ENCODE measurements at places on chromosomes 13 and 19.

GRCh38 chr19:48961051-48961649, 4.0 kb upstream of the FTL start:
- no peak for DNase-seq

- no peak for DNase-seq
Observed at GRCh38 chr13:67086260-67086659, 143.9 kb downstream of the PCDH9 start.

- DNase-seq: no peak
Observed at GRCh38 chr19:38763795-38764220, 9.5 kb downstream of the LGALS7 start.

DNA sequence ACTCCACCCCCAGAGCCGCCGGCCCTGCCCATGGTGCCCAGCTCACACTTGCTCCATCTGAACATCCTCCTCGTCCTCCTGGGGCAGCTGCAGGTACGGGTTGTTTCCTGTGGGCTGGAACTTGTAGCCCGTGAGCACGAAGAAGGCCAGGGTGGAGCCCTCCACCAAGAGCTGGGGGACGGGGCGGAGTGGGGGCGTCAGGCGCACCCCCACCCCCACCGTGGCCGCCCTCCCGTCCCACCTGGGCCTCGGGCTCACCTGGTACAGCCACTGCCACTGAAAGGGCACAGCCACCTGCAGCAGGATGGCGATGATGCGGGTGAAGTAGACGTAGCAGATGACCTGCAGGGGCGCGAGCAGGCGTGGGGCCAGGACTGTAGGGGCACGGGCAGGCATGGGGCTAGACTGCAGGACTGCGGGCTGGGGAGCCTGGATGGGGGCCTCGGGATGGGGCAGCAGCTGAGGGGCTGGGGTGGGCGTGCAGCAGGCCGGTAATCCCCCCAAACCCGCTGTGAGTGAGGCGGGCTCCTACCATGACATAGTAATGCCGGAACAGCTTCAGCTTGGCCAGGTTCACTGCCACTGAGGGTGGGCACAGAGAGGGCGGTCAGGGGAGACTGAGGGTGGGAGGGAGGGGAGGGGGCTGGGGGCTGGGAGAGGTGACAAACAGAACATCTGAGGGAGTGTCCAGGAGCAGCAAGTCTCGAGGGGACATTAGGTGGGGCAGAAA, 6.3 kb downstream of the GPR108 start:
- no peak for DNase-seq

DNA sequence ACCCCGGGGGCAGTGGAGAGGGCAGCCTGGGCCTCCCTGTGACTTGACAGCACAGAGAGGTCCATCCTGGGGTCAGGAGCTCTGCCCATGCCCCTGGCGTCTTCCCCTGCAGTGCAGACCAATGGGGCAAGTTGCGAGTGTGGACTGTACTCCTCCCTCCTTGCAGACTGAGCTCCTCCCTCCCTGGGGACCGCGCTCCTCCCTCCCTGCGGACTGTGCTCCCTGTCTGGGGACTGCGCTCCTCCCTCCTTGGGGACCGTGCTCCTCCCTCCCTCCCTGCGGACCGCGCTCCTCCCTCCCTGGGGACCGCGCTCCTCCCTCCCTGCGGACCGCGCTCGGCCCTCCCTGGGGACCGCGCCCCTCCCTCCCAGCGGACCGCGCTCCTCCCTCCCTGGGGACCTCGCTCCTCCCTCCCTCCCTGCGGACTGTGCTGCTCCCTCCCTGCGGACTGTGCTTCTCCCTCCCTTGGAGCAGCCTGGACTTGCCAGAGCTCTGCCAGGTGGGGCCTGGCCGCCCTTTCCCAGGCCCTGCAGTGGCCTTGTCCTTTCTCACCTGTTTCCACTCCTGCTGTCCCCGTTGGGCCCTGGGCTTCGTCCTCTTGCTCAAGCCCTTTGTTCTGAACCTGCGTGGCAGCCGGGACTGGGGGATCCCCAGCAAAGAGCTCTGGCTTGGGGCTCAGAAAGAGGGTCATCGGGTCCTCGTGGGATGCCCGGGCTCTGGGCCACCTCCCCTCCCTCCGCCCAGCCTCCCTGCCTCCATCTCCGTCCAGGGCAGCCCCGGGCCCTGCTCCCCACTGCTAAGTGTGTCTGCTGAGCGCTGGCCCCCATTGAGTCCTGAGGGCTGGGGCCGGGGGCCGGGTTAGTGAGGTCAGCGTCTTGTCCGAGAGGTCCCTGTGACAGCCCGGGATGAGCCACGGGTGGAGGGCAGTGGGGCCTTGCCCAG, 6.8 kb downstream of the GAMT start:
- DNase-seq: no peak

- DNase-seq: peak; percentile 83
Observed at GRCh38 chr19:1507763-1508506, 4.9 kb downstream of the ADAMTSL5 start.

DNA sequence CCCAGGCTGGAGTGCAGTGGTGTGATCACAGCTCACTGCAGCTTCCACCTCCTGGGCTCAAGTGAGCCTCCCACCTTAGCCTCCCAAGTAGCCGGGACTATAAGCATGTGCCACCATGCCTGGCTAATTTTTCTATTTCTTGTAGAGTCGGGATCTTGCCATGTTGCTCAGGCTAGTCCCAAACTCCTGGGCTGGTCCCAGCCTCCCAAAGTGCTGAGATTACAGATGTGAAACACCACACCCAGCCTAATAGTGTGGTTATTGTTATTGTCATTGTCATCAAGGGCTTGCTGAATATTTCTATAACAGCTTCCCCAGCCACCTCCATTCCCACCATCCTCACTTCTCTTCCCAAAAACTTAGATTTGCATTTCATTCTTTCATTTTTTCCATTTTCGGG, 2.8 kb downstream of the OR2Z1 start:
- no peak for DNase-seq

- DNase-seq: no peak
Observed at GRCh38 chr19:36169084-36169760, 17.0 kb upstream of the COX7A1 start.

DNA sequence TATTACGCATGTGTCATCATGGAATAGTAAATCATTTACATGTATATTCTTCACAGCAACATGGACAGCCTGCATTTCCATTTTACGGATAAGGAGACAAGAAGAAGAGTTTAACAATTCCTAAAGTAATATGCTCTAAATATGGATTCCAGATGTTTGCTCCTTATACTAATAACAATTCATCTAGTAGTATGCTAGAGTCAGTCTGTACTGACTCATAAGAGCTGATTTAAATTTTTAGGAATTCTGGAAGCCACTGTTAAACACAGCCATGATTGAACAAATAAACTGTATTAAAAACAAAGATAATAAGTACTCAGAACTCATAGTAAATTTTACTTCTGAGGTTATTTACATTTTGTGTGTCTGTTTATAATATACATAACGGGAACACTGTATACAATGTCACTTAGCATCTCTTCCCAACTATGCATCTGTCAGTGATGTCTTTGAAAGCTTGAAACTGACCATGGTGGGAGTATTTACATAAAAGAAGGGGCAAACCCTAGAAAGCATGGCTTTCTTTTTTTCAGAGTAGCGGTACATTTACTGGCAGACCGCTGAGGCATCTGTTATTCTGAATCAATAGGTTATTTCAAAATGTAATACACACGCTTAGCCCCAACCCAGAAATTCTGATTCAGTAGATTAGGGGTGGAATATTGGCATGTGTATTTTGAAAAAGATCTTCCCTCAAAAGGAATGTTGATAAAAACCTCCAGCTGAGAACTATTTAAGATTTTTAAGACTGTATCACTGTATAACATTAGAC, 12.9 kb downstream of the ZC3H13 start:
- no peak for DNase-seq

GRCh38 chr13:73054712-73055111, 4.1 kb upstream of the KLF5 start:
- DNase-seq: no peak

DNA sequence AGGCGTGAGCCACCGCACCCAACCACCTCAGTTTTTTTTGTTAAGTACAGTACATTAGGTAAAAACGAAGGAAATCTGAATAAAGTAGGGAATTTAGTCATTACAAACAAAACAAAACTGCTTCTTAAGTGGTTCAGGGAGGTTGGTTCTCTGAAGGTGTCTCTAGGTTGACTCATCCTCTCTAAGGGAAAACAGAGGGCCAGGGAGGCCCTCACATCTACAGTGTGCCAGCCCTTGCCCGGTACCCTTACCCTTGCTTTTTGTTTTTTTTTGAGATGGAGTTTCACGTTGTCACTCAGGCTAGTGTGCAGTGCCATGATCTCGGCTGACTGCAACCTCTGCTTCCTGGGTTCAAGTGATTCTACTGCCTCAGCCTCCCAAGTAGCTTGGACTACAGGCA, 17.2 kb upstream of the JUND start:
- DNase-seq: no peak

DNA sequence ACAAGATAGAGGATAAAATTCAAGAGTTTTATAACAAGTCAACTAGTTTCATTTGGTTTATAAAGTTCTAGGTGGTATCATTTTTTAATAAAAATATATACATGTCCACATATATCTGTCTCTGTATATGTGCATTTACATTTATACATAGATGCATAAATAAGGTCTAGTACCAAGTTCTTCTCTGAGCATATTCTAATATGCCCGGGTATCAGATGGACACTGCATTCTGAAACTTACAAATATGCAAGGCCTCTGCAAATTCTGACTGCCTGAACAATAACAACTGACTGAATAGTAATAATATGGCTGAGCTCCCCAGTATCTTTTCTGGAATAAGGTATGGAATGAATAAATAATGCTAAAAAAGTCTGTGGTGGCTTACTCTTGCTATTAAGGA, 304.8 kb downstream of the KLF12 start:
- DNase-seq: no peak

DNA sequence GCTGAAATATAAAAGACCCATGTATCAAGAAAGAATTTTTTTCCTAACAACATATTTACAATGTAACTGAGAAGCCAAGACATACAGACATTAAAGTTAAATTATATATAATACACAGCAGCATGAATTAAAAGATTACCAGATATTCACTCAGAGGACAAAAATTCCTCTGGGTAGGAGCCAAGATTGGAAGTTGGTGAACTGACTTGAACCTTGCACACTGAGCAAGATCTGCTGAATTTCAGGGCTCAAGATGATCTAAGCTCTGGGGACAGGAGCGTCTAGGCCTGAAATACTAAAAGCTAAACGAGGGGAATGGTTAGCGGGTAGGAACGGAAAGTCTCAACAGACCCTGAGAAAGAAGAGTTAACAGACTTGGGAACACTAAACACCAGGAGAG, 8.5 kb downstream of the FOXO1 start:
- no peak for DNase-seq

DNA sequence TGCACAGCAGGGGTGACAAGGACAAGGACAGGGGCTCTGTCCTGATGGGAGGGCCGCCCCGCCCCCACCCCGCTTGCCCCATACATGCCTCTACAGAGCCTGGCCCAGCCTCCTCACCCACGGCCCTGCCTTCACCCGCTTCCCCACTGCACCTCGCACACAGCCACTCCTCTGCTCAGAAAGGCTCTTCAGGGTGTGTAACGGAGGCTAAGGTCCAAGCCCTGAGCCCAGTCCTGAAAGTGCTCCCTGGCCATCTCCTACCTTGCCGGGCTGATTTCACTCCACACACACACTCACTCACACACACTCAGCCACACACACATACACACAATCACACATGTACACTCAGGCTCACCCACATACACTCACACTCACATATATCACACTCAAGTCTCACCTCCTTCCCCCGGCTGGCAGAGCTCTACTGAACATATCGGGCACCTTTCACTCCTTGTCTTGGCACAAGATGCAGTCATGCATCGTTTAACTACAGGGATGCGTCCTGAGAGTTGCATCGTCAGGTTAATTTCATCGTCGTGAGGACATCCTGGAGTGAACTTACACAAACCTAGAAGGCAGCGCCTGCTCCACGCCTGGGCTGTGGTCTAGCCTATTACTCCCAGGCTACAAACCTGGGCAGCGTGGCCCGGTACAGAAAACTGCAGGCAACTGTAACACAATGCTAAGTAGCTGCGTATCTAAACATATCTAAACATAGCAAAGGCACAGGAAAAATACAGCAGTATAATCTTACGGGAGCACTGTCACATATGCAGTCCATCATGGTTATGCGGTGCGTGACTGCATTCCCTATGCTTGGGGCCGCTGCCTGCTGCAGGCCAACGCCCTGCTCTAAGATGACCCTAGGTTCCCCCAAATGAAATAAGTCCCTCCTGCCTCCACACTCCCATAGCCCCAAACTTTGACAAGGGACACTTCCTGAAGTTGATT, 13.1 kb downstream of the EPS15L1 start:
- DNase-seq: no peak

DNA sequence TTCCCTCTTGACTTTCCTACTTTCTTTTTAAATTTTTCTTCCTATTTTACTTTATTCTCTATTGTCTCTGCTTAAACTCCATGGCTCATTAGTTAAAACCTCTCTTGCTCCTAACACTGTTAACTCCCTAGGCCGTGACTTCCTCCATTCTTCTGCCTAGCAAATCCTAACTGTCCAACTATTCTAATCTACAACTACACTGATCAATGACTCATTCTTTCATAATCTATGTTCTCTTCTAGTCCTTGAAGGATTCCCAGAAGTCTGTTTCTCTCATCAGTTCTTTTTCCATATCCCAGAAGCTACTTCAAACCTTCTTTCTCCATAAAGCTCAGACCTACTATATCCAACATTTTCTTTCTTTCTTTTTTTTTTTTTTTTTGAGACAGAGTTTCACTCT, 66.9 kb downstream of the MICU2 start:
- no peak for DNase-seq

GRCh38 chr19:14943601-14944000, 2.3 kb downstream of the OR7C2 start:
- no peak for DNase-seq

GRCh38 chr13:29484236-29484635, 111.3 kb downstream of the SLC7A1 start:
- DNase-seq: no peak

GRCh38 chr13:31896427-31896826, 135.1 kb upstream of the FRY start:
- DNase-seq: no peak

DNA sequence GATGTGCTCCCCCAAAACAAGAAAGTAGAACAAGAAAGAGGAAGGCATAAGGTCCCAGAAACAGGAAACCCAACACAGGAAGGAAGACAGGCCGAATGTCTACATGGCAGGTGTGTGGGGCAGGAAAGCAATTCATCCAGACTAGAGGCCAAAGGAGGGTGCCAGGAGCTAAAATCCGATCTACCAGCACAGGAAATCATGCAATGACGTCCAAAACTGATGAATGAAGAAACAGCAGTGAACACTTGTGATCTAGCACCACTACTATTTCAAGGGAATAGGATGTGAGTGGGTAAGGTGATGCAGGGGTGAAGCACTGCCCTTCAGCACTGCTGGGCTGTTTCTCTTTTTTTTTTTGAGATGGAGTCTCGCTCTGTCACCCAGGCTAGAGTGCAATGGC, 59.1 kb downstream of the DOCK9 start:
- no peak for DNase-seq

GRCh38 chr19:29681422-29682235, 16.4 kb downstream of the PLEKHF1 start:
- no peak for DNase-seq

- no peak for DNase-seq
Observed at GRCh38 chr13:99376924-99377323, 69.7 kb upstream of the GPR183 start.

GRCh38 chr13:22320991-22321390, 650.1 kb downstream of the FGF9 start:
- no peak for DNase-seq
